ENCODE measurements at places on chromosomes 5 and 9.

- no peak overlapping the region for H3K4me3 ChIP-seq
- H3K36me3 ChIP-seq = no peaks in the 10 kb centered on the region
- H3K27me3 ChIP-seq = no peaks in the 10 kb centered on the region
Observed at GRCh38 chr9:26723486-26723885, 169.1 kb downstream of the CAAP1 start.

- H3K27ac ChIP-seq = peak overlapping the region; percentile 61
- peaks cover 49% of the 10 kb centered on the region for H3K4me1 ChIP-seq
- no peaks in the 10 kb centered on the region for H3K27me3 ChIP-seq
- H3K4me3 ChIP-seq = no peak overlapping the region
- H3K36me3 ChIP-seq = no peaks in the 10 kb centered on the region
- no peak for DNase-seq
Observed at GRCh38 chr9:86700629-86701028, 246.7 kb downstream of the GAS1 start.

DNA sequence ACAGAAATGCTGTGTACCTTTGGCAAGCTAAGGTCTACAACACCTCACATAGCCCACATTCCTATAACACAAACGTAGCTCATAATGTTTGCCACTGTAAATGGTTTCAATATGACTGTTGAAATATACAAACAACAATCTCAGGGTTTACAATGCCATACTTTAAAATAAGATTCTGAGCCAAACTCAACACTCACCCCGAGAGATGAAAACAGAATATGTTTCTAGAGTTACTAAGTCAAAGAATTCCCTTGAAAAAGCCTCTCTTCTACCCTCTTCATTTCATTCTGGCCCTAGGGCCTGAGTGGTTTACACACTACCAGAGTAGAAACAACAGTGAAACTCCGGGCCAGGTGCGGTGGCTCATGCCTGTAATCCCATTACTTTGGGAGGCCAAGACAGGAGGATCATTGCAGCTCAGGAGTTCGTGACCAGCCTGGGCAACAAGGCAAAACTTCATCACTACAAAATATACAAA lies 72.6 kb downstream of the MYO10 start:
- H3K4me3 ChIP-seq = no peak overlapping the region
- no peak for DNase-seq
- H3K36me3 ChIP-seq = no peaks in the 10 kb centered on the region
- H3K27me3 ChIP-seq = no peaks in the 10 kb centered on the region
- H3K27ac ChIP-seq = no peak overlapping the region
- peaks cover 20% of the 10 kb centered on the region for H3K4me1 ChIP-seq

GRCh38 chr5:170164087-170164486 lies 58.4 kb downstream of the FOXI1 start:
- H3K27me3 ChIP-seq = no peaks in the 10 kb centered on the region
- no peak overlapping the region for H3K4me3 ChIP-seq
- H3K27ac ChIP-seq = no peak overlapping the region
- DNase-seq = no peak
- no peaks in the 10 kb centered on the region for H3K4me1 ChIP-seq

- no peaks in the 10 kb centered on the region for H3K36me3 ChIP-seq
- no peaks in the 10 kb centered on the region for H3K4me1 ChIP-seq
- H3K27ac ChIP-seq = no peak overlapping the region
- H3K4me3 ChIP-seq = no peak overlapping the region
Observed at GRCh38 chr5:174900240-174900865, 176.0 kb downstream of the MSX2 start.

GRCh38 chr9:81628897-81629296 lies 60.5 kb downstream of the TLE1 start:
- no peak for DNase-seq
- peaks cover 23% of the 10 kb centered on the region for H3K36me3 ChIP-seq
- H3K4me3 ChIP-seq = no peak overlapping the region
- H3K27ac ChIP-seq = no peak overlapping the region
- H3K27me3 ChIP-seq = no peaks in the 10 kb centered on the region
- H3K4me1 ChIP-seq = peaks cover 9% of the 10 kb centered on the region

DNA sequence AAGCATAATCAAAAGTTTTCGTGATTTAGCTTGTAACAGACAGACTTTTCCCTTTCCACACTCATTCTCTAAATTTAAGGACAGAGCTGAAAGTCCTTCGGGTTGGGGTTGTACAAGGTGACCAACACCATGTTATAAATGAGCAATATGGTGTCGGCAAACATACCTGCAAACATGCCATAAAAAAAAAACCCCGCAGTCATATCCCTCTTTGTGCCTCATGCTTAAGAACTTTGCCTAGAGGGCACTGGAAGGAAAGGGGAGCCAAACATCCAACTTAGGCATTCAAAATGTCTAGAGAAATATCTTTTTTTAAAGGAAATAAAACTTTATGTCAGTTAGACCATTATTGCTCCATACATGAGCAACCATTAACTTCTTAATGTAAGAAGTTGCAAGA lies 73.2 kb downstream of the TLE1 start:
- H3K4me1 ChIP-seq = peaks cover 5% of the 10 kb centered on the region
- H3K27ac ChIP-seq = no peak overlapping the region
- H3K4me3 ChIP-seq = no peak overlapping the region
- peaks cover 22% of the 10 kb centered on the region for H3K36me3 ChIP-seq

DNA sequence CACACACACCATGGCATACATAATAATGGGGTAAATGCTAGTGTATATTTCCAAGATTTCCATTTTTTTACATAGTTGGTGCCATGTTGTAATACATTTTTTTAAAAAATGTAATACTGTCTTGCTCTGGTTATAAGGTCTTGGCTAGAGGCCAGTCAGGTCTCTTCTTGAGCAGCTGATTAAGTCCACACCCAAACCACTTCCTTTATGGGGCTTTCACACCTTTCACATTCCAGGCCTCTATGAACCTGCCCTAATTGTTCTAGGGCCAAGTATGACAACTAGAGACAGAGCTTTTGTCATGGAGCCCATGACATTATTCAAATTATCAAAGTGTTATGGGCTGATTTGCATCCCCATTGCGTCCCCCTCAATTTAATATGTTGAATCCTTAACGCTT lies 495.6 kb upstream of the CTNND2 start:
- H3K4me1 ChIP-seq = no peaks in the 10 kb centered on the region
- H3K36me3 ChIP-seq = no peaks in the 10 kb centered on the region
- no peak overlapping the region for H3K27ac ChIP-seq
- DNase-seq = no peak
- no peaks in the 10 kb centered on the region for H3K27me3 ChIP-seq
- no peak overlapping the region for H3K4me3 ChIP-seq

- DNase-seq = peak; percentile 63
- no peaks in the 10 kb centered on the region for H3K4me1 ChIP-seq
- H3K36me3 ChIP-seq = no peaks in the 10 kb centered on the region
- H3K4me3 ChIP-seq = no peak overlapping the region
- H3K27ac ChIP-seq = peak overlapping the region; percentile 30
Observed at GRCh38 chr5:19314840-19315239, 673.2 kb downstream of the CDH18 start.

- no peaks in the 10 kb centered on the region for H3K4me1 ChIP-seq
- no peak for DNase-seq
- no peaks in the 10 kb centered on the region for H3K36me3 ChIP-seq
- H3K27me3 ChIP-seq = peaks cover 4% of the 10 kb centered on the region
Observed at GRCh38 chr9:95724253-95724991, 151.1 kb upstream of the ERCC6L2 start.

DNA sequence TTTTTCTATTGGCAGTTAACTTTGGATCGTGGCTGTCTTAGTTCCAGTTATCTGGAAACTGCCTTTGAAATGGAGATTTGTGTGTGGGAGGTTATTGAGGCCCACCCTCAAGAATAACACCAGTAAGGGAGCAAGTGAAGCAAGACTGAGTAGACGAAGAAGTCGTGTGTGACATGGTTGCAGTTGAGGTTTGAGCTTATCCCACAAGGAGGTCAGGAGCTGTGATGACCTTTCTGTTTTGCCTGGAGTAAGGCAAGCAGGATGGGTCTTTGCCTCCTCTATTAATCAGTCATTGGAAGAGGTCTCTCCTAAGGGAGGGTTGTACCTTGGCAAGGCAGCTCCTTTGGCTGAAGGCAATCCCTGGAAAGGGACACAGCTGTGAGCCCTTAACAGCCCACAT lies 49.6 kb upstream of the CTXN3 start:
- H3K4me1 ChIP-seq = no peaks in the 10 kb centered on the region
- H3K36me3 ChIP-seq = no peaks in the 10 kb centered on the region
- DNase-seq = no peak
- H3K4me3 ChIP-seq = no peak overlapping the region
- no peak overlapping the region for H3K27ac ChIP-seq

DNA sequence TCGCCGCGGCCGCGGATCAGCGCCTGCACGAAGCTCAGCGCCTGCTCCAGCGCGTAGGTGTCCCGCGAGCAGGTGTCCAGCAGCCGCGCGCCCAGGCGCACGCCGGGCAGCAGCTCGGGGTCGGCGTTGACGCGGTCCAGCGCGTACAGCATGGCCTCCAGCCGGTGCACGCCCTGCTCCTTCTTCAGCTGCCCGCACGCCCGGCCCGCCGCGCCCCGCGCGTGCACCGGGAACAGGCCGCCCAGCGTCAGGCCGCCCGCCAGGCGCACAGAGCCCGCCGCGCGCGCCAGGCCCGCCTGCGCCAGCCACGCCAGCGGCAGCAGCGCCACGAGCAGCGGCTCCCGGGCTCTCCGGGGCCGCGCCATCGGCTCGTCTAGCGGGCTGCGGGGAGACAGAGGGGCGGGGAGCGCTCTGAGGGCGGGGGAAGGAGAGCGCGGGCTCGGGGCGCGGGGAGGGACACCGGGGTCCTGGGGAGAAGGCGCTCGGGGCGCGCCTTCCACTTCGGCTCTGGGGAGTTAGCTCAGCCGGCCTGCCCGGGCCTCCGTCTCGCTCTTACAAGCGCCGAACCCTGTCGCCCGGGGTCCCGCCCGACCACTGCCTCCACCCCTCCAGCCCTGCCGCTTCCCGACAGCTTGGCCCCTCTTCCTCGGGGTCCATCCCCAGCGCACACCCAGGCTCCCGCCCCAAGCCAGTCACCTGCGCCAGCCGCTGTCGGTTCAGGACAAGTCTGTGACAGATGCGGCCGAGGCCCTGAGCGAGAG lies at the start of gene GRM6:
Gene GRM6 (minus strand): TSS at position 741 of the 761 bp plus-strand sequence. CDS start 376 bp downstream, at position 365.
- peaks cover 11% of the 10 kb centered on the region for H3K4me1 ChIP-seq
- H3K27me3 ChIP-seq = peaks cover 48% of the 10 kb centered on the region
- no peak within 1 kb of the TSS for H3K27ac ChIP-seq
- DNase-seq = no peak
- peak within 1 kb of the TSS; percentile 16 for H3K4me3 ChIP-seq

DNA sequence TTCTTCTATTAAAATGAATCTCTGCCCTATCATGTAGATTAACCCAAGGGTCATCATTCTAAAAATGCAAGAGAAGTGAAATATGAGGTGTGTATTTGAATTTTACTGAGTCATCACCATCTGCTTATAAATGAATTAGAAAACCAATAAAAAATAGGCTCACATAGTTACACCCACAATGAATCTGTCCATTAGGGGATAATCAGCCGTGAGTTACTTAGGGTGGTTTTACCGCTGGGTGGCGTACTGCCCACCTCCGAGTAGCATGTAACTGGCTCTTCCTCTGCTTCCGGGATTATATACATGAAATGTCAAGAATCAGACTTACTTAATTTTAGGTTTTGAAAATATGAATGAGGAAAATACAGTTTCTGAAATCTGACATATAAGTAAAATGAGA lies 332.9 kb upstream of the CCNG1 start:
- H3K27me3 ChIP-seq = no peaks in the 10 kb centered on the region
- no peak overlapping the region for H3K27ac ChIP-seq
- H3K4me1 ChIP-seq = no peaks in the 10 kb centered on the region

DNA sequence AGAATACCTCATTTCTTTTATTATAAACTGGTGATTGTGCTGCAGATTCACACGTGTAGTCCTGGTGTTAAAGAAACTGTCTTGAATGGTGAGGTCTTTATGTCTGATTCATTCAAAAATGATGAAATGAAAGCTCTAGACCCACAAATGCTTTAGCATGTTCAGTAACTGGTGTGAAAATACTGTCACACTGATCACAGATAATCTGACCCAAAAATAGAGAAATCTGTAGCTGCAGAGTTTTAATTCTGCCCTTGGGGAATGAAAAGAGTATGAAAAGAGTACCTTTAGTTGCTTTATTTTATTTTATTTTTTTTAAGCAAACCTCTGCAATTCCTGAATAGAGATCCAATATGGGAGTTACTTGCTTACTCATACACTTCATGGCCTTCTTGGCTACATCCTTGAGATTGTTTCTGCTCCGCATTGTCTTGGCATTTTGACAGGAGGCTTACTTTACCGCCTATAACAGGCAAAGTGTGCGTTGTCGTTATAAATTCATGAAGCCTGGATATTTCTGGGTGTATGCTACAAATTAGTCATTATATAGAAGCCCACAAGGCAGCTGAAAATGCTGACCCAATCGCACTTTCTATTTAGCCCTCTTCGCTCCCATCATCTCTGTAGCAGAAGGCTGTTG lies 2.7 kb downstream of the RGMB start:
- H3K36me3 ChIP-seq = peaks cover 5% of the 10 kb centered on the region
- no peak for DNase-seq
- H3K27ac ChIP-seq = peak overlapping the region; percentile 20
- peaks cover 69% of the 10 kb centered on the region for H3K4me1 ChIP-seq
- no peaks in the 10 kb centered on the region for H3K27me3 ChIP-seq

GRCh38 chr5:61362796-61363368 lies 30.8 kb downstream of the ZSWIM6 start:
- H3K27ac ChIP-seq = no peak overlapping the region
- H3K27me3 ChIP-seq = no peaks in the 10 kb centered on the region
- H3K36me3 ChIP-seq = no peaks in the 10 kb centered on the region
- no peak overlapping the region for H3K4me3 ChIP-seq

GRCh38 chr9:36928210-36928609 lies 105.9 kb downstream of the PAX5 start:
- no peak overlapping the region for H3K27ac ChIP-seq
- H3K36me3 ChIP-seq = no peaks in the 10 kb centered on the region
- DNase-seq = peak; percentile 31
- no peaks in the 10 kb centered on the region for H3K4me1 ChIP-seq
- H3K27me3 ChIP-seq = no peaks in the 10 kb centered on the region
- H3K4me3 ChIP-seq = no peak overlapping the region

DNA sequence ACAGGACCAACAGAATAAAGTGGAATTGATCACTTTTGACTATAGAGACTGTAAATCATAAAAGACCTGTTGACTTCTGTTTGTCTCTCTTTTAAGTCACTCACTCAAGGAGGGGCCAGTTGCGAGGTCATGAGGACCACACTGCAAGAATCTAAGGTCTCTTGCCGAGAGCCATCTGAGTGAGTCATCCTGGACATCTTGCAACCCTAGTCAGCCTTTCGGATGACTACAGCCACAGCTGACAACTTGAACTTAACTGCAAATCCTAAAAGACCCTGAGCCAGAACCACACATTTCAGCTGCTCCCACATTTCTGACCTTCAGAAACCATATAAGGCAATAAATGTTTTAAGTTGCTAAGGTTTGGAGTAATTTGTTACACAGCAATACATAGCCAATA lies 129.7 kb upstream of the RAD23B start:
- no peaks in the 10 kb centered on the region for H3K4me1 ChIP-seq
- H3K36me3 ChIP-seq = no peaks in the 10 kb centered on the region
- no peak overlapping the region for H3K4me3 ChIP-seq
- H3K27me3 ChIP-seq = no peaks in the 10 kb centered on the region
- DNase-seq = no peak
